ENCODE measurements at places on chromosomes 7 and 10. TPM values are rescaled to one million over a fixed set of nuclear protein-coding genes. Genes with fewer than 3 reads are reported as not detected.

Gene AGBL3
- total RNA-seq: 10.0 TPM

Gene SLC16A9
- total RNA-seq: 4.0 TPM

Gene CHCHD1
- total RNA-seq: 27.9 TPM

Gene GIMAP4
- 5.8 TPM for total RNA-seq

Gene ALOX5
- total RNA-seq: 18.5 TPM

Gene ARHGEF35
- total RNA-seq: 0.87 TPM

Gene GNAT3
- not detected for total RNA-seq

Gene GBX1
- 2.9 TPM for total RNA-seq

Gene ACTR3C
- total RNA-seq: 6.1 TPM
